ENCODE measurements at places on chromosomes 6 and 20.
A peak's percentile ranks its signal among the peaks of the same experiment; 100 is the strongest.

- no peak for DNase-seq
Observed at GRCh38 chr6:139330306-139330705, 38.5 kb upstream of the TXLNB start.

GRCh38 chr20:54875307-54875706 is 399.9 kb downstream of the DOK5 start:
- DNase-seq = no peak

DNA sequence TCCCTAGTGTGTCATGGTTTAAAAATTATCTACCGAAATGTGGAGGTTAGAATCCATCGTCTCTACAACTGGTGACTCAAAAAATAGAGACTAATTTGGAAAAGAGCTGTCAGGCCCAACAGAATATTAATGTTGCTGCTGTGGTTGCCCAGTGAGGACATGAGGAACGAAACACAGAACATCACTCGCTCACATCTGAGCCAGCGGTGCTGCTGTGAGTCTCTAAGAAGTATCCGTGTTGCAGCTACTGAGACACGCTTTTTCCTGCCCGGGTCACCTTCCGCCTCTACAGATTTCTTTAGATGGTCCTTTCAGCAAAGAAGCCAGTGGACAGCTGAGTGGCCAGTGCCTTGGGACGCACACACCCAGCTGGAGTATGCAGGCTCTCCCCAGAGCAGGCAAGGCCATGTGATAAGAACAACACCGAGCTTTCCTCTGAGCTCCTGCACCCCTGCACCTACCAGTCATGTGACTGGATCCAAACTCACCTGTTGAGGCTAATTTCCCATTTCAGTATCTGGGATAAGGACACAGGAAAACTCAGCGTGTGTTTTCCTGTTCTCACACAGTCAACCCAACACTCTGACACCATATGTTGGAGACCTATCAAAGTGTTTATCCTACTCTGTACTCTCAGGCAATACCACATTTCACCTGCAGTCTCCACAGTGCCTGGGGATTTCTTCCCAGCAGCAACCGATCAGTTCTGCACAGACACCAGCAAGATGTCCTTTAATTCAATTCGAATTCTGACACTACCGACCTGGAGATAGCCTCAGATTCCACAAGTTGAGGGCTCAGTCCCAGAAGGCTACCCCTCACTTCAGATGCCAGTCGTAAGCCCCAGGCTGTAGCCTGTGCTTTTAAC is 119.0 kb upstream of the RPS6KA2 start:
- no peak for DNase-seq

DNA sequence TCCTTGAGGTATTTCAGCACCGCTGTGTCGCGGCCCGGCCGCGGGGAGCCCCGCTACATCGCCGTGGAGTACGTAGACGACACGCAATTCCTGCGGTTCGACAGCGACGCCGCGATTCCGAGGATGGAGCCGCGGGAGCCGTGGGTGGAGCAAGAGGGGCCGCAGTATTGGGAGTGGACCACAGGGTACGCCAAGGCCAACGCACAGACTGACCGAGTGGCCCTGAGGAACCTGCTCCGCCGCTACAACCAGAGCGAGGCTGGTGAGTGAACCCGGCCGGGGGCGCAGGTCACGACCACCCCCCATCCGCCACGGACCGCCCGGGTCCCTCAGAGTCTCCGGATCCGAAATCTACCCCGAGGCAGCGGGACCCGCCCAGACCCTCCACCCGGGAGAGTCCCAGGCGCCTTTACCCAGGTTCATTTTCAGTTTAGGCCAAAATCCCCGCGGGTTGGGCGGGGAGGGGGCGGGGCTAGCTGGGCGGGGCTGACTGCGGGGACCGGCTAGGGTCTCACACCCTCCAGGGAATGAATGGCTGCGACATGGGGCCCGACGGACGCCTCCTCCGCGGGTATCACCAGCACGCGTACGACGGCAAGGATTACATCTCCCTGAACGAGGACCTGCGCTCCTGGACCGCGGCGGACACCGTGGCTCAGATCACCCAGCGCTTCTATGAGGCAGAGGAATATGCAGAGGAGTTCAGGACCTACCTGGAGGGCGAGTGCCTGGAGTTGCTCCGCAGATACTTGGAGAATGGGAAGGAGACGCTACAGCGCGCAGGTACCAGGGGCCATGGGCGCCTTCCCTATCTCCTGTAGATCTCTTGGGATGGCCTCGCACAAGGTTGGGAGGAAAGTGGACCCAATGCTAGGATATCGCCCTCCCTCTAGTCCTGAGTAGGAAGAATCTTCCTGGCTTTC is 693 bp downstream of the HLA-F start:
- peak; percentile 58 for DNase-seq

GRCh38 chr6:136782021-136782770 is 10.1 kb downstream of the MAP3K5 start:
- no peak for DNase-seq
